ENCODE measurements at places on chromosomes 12 and 14. TPM values are rescaled to one million over a fixed set of nuclear protein-coding genes. Genes with fewer than 3 reads are reported as not detected.

- DNase-seq, result no peak
Observed at GRCh38 chr12:101634724-101635123, 40.0 kb downstream of the MYBPC1 start.

DNA sequence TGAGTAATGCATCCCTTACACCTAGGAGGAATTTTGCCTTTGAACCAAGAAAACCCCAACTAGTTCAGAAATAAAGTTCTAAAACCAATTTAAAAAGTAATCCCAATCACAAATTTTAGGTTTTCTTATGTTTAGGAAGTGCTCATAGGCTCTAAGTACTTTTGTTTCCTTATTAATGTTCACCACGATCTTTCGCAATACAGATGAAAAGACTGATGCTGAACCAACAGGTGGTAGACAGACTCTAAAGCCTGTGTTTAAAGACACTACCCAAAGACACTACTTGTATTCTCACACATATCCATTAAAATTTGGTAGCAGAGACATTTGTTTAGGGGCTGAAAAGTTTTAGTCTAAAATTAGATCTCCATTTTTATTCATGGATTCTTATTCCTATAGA, 10.6 kb upstream of the PHLDA1 start:
- no peak for DNase-seq

Gene FITM1
- 0.83 TPM for total RNA-seq

Gene LUM
- 278 TPM for total RNA-seq

Gene RHOJ
- total RNA-seq, result 25.7 TPM
